Hematopoietic multipotent progenitor cell (in vitro differentiated cells): ENCODE measurements at places on chromosomes 16 and 17.

- DNase-seq = no peak
Observed at GRCh38 chr17:29112771-29113295, 67.4 kb downstream of the MYO18A start.

DNA sequence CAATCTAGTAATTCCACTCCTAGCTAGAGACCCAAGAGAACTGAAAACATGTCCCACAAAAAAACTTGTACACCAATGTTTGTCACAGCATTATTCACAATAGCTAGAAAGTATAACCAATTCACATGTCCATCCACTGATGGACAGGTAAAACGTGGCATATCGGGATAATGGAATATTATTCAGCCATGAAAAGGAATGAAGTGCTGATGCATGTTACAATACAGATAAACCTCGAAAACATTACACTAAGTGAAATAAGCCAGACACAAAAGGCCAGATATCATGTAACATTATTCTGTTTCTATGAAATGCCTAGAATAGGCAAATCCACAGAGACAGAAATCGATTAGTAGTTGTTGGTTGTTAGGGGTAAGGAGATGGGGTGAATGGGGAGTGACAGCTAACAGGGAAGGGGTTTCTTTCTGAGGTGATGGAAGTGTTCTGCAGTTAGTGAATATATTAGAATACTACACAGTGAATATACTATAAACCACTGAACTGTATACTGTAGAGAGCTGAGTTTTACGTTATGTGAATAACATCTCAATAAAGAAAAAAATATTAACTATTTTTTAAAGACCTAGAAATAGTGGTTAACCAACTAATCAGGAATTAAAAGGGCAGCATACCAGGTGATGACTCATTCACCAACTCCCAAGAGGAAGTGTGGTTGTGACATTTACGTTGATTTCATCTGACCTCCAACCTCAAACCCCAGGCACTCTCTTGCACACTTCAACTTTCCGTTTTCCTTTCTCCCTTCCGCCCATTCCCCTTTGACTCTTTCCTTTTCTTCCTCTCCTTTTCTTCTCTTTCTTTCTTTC is 48.6 kb downstream of the GAS7 start:
- peak; percentile 78 for DNase-seq

DNA sequence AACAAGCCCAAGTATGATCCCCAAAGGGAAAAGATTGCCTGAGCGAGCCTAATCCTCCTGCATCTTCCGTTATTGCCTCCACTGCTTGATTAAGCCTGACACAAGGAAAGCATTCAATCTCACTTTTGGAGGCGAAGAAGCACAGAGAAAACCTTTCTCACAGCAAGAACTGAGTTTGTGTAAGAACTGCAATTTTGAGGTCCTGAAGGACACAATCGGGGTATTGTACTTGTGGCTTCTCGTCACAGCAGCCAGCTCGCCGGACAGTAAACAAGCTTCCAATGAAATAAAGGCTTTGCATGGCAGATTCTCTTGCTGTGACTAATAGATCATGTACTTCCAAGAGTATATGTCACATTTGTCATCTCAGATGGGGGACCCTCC is 18.7 kb upstream of the FOXF1 start:
- DNase-seq = no peak

DNA sequence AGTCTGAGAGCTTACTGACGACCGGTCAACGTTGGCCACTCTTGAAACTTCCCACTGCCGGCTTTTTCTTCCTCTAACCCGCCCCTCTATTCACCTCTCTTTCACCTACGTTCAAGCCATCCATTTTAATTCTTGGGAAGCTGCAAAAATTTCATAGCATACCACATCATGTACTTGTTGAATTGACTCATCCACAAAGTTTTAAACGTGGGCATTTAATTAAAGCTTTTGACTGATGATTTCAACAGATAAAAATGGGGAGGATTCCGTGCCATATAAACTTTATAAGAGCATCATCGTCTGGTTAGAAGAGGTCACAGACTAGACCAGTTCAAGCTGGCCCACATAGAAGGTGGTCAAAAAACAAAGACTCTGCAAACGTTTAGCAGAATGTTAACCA is 22.5 kb downstream of the VPS53 start:
- no peak for DNase-seq

GRCh38 chr16:65445313-65446260 is 323.7 kb upstream of the CDH11 start:
- no peak for DNase-seq

GRCh38 chr17:82237083-82237745 is 8.4 kb downstream of the SLC16A3 start:
- peak; percentile 18 for DNase-seq
